ENCODE measurements at places on chromosomes 5 and 9.

- DNase-seq, result no peak
Measured at GRCh38 chr5:26889815-26890214, 148.6 kb downstream of the CDH9 start.

DNA sequence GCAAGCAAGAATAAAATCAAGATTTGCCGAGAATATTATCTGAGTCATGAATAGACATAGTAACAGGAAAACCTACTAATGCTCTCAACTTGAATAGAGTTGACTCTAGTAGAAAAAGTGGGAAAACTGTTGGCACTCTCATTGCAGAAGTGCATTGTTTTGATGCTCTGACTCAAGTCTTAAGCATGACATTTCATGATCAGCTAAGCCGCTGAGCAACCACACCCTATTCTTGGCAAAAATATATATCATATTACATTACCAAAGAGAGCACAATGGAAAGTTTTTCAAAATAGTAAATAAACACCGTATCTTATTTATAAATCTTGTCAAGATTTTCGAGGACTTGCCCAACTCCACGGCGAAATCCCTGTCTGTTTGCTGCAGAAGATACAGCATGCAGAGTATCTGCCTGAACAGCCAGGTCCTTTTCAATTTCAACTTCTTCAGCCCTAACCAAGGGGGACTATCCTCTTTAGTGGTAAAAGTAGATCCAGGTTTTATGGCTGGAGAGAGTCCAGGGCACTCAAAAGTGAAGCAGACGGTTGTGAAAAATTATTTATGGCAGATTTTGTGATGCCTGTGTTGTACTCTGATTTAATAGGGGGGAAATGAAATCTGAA, 13.9 kb upstream of the ADAMTSL1 start:
- DNase-seq, result peak; percentile 75

- DNase-seq, result no peak
Measured at GRCh38 chr5:120461251-120461650, 2.8 kb upstream of the PRR16 start.

GRCh38 chr9:105993116-105993854, 298.9 kb downstream of the TMEM38B start:
- no peak for DNase-seq

Measured in umbilical cord (tissue), 2 donors.